Stimulated activated CD4-positive, alpha-beta T cell treated with anti-CD3 and anti-CD28 coated beads, Interleukin-1b, Interleukin-23, amount 100 ng/mL, for 1 hour (primary cell): ENCODE measurements at places on chromosomes 11 and 22.

- DNase-seq: no peak
Measured at GRCh38 chr22:43582394-43582793, 170.6 kb downstream of the MPPED1 start.

DNA sequence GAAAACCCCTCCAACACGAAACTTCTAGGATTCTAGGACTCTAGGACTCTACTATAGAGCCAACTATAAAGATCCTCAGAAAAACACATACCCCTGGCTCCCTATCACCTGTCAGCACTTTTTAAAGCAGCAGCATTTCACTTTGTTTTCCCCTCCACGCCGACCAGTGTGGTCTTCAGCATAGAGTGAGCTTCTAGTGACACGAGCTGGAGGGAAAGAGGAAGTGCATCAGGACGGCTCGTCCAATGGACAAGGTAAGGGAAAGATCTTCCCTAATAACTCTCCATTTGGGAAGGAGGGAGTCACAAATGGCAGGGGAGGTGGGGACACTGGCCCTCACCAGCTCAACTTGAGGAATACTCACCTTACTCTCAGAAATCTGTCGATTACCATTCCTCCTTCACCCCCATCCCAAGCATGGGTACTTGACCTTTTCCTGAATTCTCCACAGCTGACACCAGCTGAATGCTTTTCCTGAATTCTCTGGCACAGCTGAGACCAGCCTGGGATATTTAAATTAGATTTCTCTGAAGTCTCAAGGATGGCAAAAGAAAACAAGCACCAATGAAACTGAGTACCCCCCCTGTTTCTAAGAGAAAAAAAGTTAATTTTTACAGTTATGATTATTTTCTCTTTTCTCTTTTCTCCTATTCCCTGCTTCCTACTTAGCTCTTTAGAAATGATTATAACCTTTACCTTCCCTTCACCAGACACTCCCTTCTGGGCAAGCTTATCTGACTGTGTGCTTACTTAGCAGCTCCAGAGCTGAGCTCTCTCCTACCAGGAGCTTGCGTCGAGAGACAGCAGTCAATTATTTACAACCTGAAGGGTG lies 33.3 kb upstream of the NNMT start:
- no peak for DNase-seq

- peak; percentile 51 for DNase-seq
Measured at GRCh38 chr11:66868726-66869566, 12.1 kb downstream of the LRFN4 start.

DNA sequence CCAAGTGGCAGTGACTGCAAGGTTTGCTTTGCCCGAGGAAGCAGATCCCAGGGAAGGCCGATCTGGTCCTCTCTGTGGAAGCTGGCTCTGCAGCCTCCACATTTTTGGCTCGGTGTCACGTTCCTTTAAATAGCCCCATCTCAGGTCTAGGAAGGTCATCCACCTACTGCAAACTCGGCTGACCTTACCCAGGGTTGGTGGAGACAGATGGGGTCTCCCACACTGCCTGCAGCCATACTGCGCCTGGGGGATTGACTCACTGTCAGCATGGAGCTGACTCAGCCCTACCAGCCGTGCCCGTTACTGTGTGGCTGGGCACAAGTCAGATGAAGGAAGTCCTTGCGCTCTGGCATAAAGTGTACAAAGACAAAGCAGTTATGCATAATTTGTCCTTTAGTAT lies 16.9 kb downstream of the CDPF1 start:
- no peak for DNase-seq

DNA sequence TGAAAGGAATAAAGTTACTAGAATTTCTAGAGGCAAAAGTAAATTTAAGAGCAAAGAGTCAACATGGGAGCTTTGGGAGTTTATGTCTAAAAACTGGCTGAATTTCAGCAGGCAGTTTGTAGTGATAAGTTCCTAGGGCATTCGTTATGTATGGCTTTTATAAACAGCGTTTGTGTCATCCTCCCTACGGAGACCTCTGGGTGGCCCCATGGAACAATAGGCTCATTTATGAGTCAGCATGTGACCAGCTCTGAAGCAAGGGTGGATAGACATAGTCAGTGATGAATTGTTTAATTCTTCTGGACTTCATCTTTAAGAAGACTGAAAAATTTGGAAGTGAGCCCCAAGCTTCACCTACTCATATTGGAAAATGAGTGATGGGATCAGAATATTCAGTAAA lies 37.1 kb downstream of the SVIP start:
- no peak for DNase-seq

DNA sequence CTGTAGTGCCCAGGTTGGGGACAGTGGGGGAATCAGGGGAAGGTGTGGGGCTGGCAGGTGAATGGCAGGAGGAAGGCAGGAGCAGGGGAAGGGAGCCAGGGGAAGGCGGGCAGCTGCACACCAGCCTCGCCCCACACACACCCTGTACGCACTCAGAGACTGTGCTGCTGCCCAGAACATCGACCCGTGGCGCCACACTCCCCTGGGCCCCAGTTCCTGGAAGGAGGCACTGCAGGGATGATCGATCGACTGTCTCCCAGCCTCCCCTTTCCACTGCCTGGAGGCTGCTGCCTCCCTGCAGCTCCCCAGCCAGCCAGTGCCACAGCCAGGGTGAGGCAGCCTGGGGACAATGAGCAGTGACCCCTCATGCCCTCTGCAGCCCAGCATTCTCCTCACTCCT lies 19.2 kb downstream of the PDE2A start:
- DNase-seq: no peak

- DNase-seq: no peak
Measured at GRCh38 chr22:48585916-48586798, 1241.5 kb downstream of the BRD1 start.

DNA sequence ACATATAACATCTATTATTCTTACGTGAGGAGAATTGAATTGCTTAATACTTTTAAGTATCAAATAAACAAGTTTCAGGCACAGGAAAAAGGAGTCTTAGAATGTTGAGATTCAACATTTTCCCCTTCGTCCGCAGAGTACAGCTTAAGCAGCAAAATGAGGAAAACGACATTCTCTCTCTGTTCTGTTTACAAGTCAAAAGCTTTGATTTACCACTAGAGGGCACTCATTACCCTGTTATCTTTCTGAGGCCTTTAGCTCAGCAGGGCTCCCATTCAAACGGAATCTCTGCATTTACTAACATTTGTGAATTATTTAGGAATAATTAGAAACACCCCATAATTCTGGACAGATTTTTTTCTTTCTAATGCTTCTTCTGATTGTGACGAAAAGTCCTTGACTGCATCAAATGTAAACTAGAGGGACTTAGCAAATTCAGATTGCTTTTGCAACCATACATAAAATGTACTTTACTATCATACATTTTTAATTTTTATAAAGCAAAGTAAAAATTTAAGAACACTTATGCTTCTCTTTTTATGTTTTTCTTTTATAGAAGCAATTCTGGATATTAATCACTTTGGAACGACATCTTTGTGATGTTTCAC lies 75.0 kb downstream of the JRKL start:
- no peak for DNase-seq
